ENCODE measurements at places on chromosomes 11 and 22. TPM values are rescaled to one million over a fixed set of nuclear protein-coding genes. Genes with fewer than 3 reads are reported as not detected.

The HOATZ gene
- not detected for total RNA-seq

The OVCH2 gene
- not detected for total RNA-seq

The RPUSD4 gene
- 33.8 TPM for total RNA-seq

The HBB gene
- total RNA-seq: not detected

- no peaks in the 10 kb centered on the region for H3K36me3 ChIP-seq
- peaks cover 7% of the 10 kb centered on the region for H3K27me3 ChIP-seq
- H3K4me3 ChIP-seq: no peak overlapping the region
Observed at GRCh38 chr11:14029971-14030920, 67.7 kb downstream of the SPON1 start.
